HS-27A (cell line): ENCODE measurements at places on chromosomes 12 and 14.

DNA sequence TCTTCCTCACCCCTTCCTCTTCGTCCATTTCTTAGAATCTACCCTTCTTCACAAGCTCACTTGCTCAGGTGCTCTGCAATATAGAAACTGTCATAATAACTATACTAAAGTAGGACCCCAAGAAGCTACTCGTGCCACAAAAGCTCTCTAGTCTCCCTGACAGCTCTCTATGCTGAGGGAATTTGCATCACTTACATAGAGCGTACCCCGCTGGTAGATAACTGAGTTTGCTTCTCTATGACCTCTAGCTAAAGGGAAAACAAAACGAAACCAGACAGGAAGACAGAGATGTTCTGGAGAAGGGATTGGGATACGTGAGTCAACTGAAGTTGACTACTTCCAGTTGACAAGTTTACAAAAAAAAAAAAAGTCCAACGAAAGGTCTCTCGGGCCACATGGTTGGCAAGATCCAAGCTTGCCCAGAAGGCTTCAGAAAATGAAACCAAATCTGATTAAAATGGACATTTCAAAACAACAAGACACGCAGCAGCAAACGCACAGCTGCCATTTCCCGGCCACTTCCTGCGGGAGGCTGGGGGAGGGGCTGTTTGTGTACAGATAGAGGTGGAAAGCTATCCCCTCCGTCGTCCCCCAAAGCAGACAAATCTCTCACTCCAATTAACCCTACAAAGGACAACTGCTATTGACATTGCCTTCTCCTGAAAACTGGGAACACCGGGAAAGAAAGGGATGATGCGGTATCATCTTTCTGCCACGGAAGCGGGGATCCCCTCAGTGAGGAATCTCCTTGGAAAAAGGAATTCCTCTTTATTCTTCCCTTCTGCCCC is 1.3 kb downstream of the BAZ2A start:
- DNase-seq: no peak

DNA sequence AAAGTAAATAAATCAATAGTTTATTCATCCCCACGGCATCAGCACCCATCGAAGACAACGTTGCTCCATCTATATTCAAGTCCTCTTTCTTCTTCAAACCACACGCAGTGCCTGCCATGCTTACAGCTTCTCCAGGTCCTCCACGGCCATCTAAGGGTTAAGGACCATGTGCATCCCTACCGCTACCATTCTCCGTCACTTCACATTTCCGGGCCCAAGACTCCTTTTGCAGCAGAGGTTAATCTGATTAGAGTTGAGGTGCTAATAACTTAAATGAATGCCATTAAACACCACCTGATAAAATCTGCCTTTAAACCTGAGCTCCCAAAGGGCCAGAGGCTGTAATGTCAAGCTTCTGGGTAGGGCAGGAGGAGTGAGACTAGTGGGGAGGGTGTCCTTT is 79.7 kb upstream of the CCND2 start:
- DNase-seq: no peak

GRCh38 chr14:77268989-77269600 is 1.9 kb downstream of the NGB start:
- no peak for DNase-seq

DNA sequence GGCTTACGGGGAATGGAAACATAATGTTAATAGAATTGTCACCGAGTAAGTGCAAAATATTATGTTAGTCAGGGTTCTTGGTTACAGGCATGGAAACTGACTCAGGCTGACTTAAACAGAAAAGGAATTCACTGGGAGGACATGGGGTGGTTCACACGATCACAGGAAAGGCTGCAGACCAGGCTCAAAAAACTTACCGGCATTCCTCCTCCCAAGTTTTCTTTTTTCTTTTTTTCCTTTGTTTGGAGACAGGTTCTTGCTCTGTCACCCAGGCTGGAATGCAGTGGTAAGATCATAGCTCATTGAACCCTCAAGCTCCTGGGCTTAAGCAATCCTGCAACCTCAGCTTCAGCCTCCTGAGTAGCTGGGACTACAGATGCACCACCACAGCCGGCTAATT is 11.9 kb upstream of the UBE2N start:
- no peak for DNase-seq

- peak; percentile 74 for DNase-seq
Observed at GRCh38 chr14:85233756-85234155, 296.2 kb upstream of the FLRT2 start.

DNA sequence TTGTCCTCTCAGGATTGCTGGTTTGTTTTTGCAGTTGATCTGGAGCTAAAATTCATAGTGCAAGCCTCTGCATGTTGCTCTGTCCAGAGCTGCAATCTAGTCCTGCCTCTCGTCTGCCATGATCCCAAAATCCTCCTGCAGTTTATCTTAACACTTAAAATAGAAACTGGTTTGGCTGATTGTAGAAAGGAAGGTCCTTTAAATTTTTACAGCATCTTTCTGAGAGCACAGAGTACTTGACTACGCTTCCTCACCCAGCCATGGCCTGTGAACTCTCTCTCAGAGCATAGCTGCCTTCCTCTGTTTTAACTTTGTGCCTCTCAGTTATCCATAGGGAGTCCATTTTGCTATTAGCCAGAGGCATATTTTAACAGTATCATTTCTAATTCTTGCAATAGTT is 877.1 kb downstream of the C12orf50 start:
- no peak for DNase-seq

DNA sequence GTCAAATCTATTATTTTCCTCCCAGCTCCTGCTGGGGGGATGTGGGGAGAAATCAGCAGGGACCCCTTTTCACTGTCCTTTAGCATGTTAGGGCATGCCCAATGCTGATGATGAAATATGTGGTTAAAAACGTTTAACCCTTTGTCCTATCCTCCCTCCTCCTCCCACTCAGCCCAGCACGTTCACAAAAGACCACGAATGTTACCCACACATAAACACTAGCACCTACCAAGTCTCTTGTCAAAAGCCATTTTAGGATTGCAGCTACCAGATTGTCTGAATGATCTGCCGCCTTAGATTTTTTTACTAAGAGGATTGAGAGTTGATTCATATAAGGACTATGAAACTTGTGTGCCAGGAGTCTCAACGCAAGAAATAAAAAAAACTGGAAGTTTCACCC is 70.4 kb downstream of the TBK1 start:
- DNase-seq: no peak

GRCh38 chr14:103626146-103626850 is 2.7 kb upstream of the KLC1 start:
- no peak for DNase-seq

- DNase-seq: no peak
Observed at GRCh38 chr12:6393109-6393508, 9.1 kb downstream of the LTBR start.

DNA sequence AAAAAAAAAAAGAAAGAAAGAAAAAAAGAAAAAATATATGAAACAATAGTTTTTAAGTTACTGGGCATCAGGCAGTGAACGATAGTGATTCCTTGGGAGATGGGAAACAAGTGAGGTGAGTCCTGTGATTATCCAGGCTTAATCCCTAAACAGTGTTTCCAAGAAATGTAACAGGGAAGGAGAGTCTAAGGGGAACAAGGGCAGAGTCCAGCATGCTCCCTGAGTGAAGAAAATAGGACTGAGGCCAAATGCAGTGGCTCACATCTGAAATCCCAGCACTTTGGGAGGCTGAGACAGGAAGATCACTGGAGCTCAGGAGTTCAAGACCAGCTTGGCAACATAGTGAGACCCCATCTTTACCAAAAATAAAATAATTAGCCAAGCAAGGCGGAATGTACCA is 40.7 kb downstream of the R3HDM2 start:
- no peak for DNase-seq
